ENCODE measurements at places on chromosomes 5 and 9. TPM values are rescaled to one million over a fixed set of nuclear protein-coding genes. Genes with fewer than 3 reads are reported as not detected.

RNF20 gene
- total RNA-seq: 17.4 TPM

ZFP37 gene
- 0.55 TPM for total RNA-seq

FOXI1 gene
- total RNA-seq: not detected

FRMPD1 gene
- 0.88 TPM for total RNA-seq

POU5F2 gene
- total RNA-seq: 0.38 TPM

FOXD4L4 gene
- total RNA-seq: 0.15 TPM

GHR gene
- 76.6 TPM for total RNA-seq

FCN2 gene
- total RNA-seq: 95.7 TPM

All from left lobe of liver (tissue), 2 donors.